AG04449 (cell line): ENCODE measurements at places on chromosomes 16 and 17.

- DNase-seq, result no peak
Observed at GRCh38 chr16:86618431-86619238, 40.3 kb downstream of the FOXL1 start.

DNA sequence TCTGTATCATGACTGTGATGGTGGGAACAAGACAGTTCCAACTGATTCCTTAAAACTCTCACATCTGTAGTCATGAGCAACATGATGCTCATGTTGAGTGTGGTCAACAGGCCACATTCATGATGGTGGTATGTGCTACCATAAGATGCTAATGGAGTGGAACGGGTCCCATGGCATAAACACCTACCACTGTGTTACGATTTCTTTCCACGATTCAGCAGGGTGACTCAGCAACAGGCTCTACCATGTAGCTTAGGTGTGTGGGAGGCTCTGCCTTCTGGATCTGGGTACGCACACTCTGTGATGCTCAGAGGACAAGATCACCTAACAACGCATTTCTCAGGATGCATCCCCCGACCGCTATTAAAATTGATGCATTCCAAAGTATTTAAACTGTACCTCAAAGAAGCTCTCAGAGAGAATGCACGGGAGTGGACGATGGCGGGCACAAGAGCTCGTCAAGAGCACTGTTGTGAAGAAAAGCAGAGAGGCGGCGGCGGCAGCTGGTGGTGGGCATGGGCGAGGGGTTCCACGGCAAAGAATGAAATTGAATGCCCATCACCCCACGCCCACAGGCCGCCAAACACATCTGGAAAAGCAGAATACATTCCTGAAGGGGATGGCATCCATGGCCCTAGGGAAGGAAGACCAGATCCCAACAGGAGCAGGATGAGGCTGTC lies 133.3 kb downstream of the ZNF778 start:
- no peak for DNase-seq

- DNase-seq, result no peak
Observed at GRCh38 chr17:78027121-78027520, 68.6 kb downstream of the TNRC6C start.

DNA sequence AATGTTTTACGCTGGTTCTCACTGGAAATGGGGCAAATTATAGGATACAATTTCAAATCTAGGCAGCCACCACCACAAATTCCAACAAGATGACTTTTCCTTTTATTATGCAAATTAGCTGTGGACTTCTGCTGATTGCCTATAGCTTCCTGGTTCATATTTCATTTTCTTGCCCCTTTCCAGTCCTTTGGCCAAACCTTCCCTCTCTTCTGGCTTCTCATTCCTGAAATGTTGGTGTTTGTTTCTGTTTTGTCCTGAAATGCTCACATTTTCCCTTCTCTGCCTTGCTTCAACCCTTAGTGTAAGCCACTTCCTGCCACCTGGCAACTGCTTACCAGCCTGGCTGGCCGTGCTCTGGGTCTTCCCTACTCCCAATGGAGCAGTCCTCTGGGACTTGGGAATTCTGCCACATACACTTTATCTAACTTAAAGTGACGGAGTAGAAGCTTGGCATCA lies 14.0 kb downstream of the PRSS54 start:
- no peak for DNase-seq

GRCh38 chr16:55171241-55171640 lies 152.8 kb upstream of the IRX6 start:
- DNase-seq, result no peak

GRCh38 chr16:79298476-79298875 lies 302.1 kb downstream of the MAF start:
- no peak for DNase-seq

DNA sequence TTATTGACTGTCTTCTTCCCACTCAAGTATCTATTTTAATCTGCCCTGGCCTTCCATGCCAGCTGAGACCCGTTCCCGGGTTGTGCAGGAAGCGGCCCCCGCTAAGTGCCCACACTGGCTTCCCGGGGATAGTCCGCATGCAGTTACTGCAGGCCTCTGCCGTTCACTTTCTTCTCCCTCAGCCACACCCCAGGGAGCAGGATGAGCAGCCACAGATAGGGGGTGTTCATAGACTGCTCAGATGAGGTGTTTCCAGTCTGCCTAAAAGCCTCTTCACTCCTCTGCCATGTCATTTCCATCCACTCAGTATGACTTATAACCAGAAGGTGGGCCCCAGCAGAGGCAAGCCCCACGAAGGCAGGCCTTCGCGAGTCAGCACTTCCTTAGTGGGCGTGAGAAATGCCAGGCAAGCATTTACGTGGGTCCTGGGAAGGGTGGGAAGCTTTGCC lies 7.7 kb downstream of the MED9 start:
- no peak for DNase-seq

DNA sequence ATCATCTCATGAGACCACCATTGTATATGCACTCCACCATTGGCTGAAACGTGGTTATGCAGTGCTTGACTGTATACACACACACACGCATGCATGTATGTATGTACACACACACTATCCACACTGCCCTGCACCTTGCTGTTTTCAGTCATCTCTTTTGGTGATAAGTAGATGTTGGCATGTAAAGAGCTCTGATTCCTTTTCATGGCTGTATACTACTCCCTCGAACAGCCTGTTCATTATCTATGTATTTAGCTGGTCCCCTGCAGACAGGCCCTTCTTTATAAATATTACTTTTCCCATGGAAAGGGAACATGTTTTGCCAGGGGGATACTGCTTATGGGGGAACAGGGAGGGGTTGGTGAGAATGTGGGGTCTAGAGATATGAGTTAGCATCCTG lies 349.4 kb downstream of the FOXL1 start:
- no peak for DNase-seq

DNA sequence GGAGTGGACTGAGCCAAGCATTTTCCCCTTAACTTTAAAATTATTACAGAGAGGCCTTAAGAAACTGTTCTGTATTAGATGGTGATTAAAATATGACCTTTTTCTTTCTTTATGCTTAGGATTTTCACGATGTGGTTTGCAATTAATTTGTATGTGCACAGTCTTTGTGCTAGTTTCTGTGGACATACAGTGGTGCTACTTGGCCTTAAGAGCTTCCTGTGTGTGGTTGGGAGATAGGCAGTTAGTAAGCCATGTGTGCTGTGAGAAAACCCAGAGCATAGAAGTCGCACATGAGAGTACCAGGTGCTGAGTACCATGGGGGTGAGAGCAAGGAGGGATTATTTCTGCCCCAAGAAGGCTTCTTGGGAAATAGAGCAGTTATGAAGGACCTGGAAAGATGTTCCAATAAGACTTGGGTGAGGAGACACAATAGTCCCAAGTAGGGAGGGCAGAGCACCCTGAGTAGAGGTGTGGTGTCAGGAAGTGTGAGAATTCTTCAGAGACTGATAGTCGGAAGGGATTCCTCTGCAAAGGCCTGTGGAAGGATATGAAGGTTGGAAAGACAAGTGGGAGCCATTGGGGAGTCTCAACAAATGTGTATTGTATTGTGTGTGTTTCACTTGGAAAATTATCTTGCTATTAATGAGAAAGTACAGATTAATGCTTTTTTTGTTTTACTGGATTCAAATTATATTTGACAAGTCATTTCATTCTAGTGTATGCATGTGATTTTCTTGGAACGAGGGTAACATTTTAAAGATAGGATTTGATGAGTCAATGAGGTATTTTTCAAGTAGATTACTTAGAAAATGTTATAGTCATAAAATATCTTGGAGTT lies 239.9 kb downstream of the PRKCA start:
- no peak for DNase-seq

DNA sequence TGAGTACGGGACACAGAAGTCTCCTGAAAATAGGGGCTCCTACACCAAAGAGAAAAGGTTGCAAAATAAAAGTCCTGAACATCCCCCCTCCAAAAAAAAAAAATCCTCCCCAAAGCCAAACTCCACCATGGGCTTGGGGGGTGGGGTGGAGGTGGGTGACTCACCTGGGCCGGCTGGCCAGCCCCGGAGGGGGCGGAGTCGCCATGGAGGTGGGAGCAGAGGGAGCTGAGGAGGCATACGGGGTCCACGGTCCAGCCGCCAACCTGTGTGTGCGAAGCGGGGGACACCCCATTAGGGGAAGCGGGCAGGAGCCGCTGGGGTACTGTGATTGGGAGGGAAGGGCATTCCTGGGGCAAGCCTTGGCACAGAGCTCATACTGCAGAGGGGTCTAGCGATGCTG lies 31.0 kb downstream of the SRCIN1 start:
- DNase-seq, result no peak

- DNase-seq, result no peak
Observed at GRCh38 chr17:49987681-49988441, 7.2 kb downstream of the DLX3 start.

GRCh38 chr17:62854098-62854680 lies 46.1 kb upstream of the MARCHF10 start:
- DNase-seq, result no peak

DNA sequence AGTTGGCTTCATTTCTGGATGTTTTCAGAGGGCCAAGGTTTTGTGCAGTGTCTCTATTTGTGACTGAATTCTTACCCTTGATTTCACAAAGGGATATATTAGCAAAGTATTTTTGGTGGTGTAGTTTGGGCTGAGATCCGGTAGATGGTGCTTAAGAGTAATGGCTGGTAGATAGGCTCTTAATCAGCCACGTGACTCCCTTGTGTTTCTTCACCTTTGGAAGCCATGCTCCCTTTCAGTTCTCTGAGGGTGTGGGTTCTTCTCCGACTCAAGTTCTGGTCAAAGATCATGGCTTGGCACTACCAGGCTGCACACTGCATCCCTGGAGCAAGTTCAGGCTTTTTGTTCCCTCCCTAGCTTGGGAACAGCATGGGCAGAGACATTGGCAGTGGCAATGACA lies 887.3 kb downstream of the CDH8 start:
- no peak for DNase-seq

DNA sequence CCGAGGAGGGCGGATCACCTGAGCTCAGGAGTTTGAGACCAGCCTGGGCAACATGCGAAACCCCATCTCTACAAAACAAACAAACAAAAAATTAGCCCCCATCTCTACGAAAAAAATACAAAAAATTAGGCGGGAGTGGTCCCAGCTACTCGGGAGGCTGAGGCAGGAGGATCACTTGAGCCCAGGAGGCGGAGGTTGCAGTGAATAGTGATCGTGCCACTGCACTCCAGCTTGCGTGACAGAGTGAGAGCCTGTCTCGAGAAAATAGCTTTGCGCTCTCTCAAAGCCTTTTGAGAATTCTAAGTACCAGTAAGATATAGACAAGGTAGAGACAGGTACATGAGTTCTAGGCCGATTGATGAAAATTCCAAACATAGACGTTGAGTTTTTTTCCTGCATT lies 2.0 kb downstream of the SOCS7 start:
- no peak for DNase-seq

DNA sequence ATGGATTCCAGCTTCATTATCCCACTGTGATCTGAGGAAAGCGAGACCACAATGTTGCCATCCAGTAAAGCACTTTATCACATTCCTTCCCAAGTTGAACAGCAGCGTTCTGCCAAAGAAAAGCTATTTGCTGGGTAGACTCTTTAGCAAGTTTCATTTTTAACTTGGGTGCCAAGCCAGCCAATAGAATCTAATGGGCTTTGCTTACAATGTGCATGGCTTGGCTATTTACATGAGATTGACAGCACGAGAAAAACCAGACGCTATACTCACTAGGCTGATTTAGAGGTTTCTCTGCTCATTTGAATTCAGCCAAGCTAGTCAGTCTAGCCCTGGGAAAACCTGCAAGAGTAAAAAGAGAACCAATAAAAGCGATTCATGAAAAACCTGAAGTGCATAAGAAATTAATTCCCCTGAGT lies 108.9 kb downstream of the CDH13 start:
- DNase-seq, result peak; percentile 24

GRCh38 chr16:81694494-81695280 lies 84.4 kb upstream of the PLCG2 start:
- DNase-seq, result no peak

DNA sequence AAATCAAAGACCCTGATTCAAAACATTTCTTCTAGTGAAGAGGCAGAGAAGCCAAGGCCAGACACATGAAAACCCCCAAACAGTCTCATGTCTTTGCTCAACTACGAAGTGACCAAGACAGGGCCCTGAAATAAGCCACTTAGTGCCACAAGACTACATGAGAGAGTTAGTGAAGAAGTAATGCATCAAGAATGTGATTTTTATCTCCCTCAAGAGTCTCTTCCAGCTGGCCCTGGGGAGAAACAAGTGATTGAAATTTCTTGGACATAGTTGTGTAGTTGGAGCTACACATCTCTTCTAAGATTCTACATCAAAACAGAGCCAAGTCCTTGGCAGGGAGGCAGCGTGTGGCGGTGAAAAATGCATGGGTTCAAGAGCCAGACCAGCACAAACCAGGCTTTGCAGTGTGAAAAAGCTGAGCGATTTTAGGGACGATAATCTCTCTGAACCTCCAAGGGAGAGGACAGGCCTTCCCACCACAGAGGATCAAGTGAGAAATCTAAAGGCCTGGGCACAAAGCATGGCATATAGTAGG lies 30.6 kb downstream of the LYRM1 start:
- DNase-seq, result no peak

GRCh38 chr17:9368631-9369030 lies 207.0 kb downstream of the STX8 start:
- no peak for DNase-seq

DNA sequence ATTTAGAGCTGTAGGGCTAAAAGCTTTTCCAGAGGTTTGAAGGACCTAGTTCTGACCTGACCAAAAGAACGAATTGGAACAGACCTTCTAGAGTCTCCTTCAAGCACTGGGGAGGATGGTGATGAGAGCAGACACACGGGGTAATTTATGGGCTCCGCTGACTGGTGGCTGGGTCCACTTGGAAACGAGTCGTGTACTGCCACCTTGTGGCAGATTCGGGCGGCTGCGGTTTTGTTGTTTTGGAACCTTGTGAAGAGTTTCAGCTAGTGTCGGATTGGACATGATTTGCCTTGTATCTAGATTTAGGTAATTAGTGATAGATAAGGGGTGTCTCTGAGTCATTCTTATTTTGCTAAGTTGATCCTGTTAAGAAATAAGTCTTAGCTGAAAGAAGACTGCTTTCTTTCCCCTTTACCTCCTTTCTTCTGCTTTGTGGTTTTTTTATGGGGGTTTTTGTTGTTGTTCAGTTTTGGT lies 98.9 kb downstream of the AATF start:
- peak; percentile 36 for DNase-seq

- no peak for DNase-seq
Observed at GRCh38 chr17:4040784-4041183, 76.5 kb upstream of the ATP2A3 start.

DNA sequence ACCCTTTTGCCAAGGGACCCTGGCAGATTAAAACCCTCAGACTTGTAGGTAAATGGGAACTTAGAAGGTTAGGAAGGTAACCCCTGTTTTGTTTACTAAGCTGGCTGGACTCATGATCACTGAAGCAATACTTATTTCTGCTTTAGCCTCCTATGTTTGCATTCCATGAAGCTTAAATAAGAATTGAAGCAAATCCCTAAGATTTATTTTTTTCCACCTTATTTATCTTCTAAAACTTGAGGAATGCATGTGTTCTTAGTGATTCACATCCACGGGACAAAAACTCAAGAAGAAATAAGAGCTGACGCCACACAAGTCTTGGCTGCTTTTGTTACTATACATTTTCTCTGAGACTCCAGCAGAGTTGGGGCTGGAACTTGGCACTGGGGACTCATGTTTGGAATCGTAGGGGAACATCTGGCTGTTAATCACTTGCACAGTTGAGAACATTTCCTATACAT lies 35.5 kb downstream of the CLUAP1 start:
- DNase-seq, result peak; percentile 76
